ENCODE measurements at places on chromosomes 3 and 15. TPM values are rescaled to one million over a fixed set of nuclear protein-coding genes. Genes with fewer than 3 reads are reported as not detected.

CD86 gene
- total RNA-seq: 6.3 TPM

CHST14 gene
- total RNA-seq: 14.3 TPM

CTXN2 gene
- total RNA-seq: 0.06 TPM

FBXW12 gene
- not detected for total RNA-seq

SLC6A20 gene
- 35.2 TPM for total RNA-seq

DNA sequence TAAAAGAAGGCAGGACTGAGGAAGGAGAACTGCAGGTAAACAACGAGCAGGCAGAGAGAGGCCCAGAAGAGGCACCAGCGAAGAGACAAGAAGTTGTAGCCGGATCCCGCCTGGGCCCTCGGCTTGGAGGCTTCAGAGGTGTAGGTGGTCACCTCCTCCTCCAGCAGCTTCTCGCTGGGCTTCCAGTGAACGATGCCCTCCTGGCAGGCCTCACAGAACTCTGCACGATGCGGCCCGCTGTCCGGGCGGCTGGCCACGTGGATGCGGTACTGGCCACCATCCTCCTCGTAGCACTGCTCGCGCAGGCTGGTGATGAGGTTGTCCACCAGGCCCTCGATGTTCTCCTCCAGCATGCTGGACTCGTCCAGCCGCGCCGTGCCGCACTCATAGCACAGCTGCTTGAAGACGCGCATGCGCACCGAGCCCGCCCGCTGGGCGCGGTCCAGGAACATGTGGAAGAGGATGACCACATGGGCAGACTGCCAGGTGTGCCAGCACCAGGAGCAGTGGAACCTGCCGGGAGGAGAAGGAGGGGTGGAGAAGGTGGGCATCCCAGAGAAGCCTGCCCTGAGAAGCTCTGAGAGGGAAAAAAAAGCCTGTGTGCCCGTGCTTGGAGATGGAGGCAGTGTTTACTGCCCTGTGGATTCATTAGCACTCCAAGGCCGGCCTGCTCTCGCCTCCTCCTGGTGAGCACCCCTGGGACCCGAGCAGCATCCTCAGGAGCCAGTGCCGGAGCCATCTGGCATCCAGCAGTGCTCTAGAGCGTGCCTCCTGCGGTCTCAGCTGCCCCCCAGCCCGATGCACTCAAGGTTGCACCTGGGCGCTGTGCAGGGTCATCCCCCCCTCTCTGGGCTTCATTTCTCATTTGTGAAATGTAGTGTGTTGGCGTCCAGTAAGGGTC lies 3.6 kb downstream of the RTP2 start:
- no peak overlapping the region for H3K27ac ChIP-seq
- no peaks in the 10 kb centered on the region for H3K4me1 ChIP-seq
- H3K4me3 ChIP-seq: no peak overlapping the region
- DNase-seq: no peak
- H3K36me3 ChIP-seq: no peaks in the 10 kb centered on the region

DNA sequence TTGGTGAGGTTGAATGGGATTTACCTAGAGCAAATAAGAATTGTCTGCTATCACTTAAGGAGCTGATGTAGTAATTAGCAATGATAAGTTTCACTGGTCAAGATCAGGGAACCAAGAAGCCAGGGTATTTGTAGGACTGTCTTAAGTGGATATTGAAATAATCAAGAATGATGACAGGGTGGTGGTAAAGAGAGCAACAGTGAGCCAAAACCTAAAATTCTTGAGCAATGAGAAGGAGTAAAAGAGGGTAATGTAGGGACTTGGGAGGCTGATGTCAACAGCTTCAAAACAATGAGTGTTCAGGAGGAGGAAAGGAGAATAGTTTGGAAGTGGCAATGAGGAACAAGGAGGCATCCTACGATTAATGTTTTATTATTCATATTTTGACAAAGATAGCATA lies 31.5 kb upstream of the SLC2A2 start:
- no peaks in the 10 kb centered on the region for H3K36me3 ChIP-seq
- no peak overlapping the region for H3K27ac ChIP-seq
- H3K4me3 ChIP-seq: no peak overlapping the region
- H3K27me3 ChIP-seq: no peaks in the 10 kb centered on the region
- DNase-seq: no peak
- no peaks in the 10 kb centered on the region for H3K4me1 ChIP-seq

- H3K4me1 ChIP-seq: no peaks in the 10 kb centered on the region
- H3K27ac ChIP-seq: no peak overlapping the region
- H3K36me3 ChIP-seq: no peaks in the 10 kb centered on the region
- H3K4me3 ChIP-seq: no peak overlapping the region
- no peak for DNase-seq
Observed at GRCh38 chr3:34582055-34582454, 783.6 kb downstream of the PDCD6IP start.

Data from kidney (tissue), 22 donors.